ENCODE measurements at places on chromosomes 7 and 10.

- DNase-seq, result peak; percentile 33
These were observed 113.9 kb downstream of the ABLIM1 start for GRCh38 chr10:114544045-114544659.

DNA sequence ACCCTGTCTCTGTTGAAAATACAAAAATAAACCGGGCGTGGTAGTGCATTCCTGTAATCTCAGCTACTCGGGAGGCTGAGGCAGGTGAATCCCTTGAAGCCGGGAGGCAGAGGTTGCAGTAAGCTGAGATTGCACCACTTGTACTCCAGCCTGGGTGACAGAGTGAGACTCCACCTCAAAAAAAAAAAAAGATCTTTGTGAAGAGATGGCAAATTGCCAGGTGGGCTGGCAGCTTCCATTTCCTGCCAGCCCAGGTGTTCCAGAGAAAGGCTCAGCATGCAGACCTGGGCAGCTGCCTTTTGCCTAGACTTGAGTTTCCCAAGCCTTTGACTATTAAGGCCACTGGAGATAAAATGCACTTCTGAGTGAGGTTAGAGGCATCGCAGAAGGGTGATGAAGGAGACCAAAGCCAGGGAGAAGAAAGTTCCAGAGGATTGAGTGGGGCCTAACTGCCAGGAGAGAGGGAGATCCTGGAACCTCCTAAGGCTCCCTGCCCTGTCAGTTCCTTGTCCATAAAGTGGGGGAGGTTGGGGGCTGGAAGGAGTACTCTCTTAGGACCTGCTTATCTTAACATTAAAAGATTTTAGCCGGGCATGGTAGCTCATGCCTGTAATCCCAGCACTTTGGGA lies 10.0 kb upstream of the DDIT4 start:
- no peak for DNase-seq

GRCh38 chr10:3702569-3702968 lies 82.4 kb downstream of the KLF6 start:
- DNase-seq, result no peak

- DNase-seq, result no peak
These were observed 23.8 kb downstream of the WBP1L start for GRCh38 chr10:102767428-102768160.

- no peak for DNase-seq
These were observed 60.6 kb downstream of the GLRX3 start for GRCh38 chr10:130196511-130197487.

- no peak for DNase-seq
These were observed 155.8 kb downstream of the MALRD1 start for GRCh38 chr10:19204246-19204917.

- DNase-seq, result no peak
These were observed 3.4 kb downstream of the BAG3 start for GRCh38 chr10:119654540-119654939.

- DNase-seq, result no peak
These were observed 4.4 kb upstream of the ST7 start for GRCh38 chr7:116948934-116949333.

DNA sequence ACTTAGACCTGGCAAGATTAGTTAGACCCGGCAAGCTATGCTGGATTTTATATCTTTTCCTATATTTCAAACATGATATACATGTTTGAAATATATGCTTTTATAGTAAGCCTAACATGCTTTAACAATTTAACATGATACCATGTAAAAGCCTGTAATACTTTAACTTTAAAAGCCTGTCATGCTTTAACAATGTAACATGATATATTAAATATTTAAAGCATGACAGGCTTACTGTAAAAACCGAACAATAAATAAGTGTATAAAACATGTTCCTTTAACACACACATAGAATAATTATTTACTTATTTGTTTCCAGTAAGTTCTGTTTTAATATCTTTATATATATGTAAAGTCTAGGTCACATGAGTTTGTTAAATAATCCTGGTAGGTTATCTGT lies 65.4 kb downstream of the SLC25A40 start:
- DNase-seq, result no peak

DNA sequence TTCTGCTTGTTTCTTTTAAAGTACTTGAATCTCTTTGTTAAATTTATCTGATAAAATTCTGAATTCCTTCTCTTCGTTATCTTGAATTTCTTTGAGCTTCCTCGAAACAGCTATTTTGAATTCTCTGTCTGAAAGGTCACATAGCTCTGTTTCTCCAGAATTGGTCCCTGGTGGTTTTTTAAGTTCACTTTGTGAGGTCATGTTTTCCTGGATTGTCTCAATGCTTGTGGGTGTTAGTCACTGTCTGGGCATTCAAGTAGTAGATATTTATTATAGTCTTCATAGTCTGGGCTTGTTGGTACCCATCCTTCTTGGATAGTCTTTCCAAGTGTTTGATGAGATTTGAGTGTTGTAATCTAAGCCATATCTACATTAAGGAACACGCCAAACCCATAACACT lies 1060.6 kb downstream of the LRMDA start:
- DNase-seq, result no peak

DNA sequence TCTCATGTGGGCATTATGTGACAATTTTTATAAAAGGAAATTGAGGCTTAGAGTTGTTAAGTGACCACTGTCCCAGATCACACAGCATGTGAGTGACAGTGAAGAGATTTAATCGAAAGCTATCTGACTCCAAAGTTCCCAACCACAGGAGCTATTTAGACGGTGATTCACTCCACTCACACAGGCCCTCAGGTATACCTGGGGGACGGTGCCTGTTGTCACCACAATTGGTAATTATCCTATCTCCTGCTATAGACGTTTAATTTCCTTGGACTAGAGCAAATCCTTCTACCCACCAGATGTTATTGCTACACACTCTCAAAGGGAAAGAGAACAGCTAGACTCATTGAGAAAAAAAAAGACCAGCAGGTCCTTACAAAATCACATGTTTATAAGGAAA lies 145.5 kb downstream of the KLF6 start:
- DNase-seq, result no peak

DNA sequence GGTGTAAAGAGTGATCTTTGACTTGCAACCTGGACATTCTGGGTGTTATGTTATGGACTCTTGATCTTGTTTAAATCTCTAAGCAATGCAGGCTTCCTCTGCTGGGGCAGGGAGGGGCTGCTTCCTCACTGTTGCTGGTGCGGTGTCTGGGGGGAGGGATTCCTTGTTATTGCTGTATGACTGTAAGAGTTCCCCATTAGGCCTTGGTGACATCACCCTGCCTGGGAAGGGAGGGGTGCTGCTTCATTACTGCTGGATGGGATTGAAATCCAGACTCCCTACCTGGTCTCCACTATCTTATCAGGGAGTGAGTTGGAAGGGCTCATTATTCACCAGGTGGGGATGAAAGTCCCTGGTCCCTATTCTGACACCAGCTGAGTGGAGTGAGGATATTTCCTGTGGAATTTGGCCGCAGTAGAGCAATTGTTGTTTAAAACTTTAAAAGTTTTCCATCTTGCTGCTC lies 8.8 kb downstream of the OGDH start:
- no peak for DNase-seq

- DNase-seq, result no peak
These were observed at the start of gene FOXP2 for GRCh38 chr7:114414156-114415063. Gene FOXP2, plus strand, starts transcription at chr7:114414815. Its CDS starts 11,697 bp downstream, at chr7:114426512.

GRCh38 chr10:123928427-123928826 lies 36.8 kb upstream of the CPXM2 start:
- no peak for DNase-seq

GRCh38 chr10:22150842-22151241 lies 67.0 kb downstream of the EBLN1 start:
- no peak for DNase-seq

DNA sequence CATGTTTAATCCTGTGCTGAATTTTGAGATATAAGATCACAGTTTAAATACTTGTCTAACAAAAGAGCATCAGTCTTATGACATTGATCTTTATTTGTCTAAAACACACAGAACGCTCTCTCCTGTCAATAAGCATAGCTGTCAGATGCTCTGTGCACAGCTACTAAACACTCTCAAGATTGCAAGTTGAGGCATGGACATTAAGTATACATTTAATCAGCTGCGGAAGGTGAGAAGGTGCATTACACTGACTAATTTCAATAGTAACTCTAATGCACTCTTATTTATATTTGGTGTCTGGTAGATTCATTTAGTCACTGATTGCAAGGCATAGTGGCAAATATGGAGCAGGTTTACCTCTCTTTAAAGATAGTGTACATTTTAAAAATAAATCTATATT lies 580.3 kb upstream of the NRP1 start:
- DNase-seq, result no peak

- no peak for DNase-seq
These were observed 36.8 kb downstream of the MARCHF5 start for GRCh38 chr10:92327445-92328433.

DNA sequence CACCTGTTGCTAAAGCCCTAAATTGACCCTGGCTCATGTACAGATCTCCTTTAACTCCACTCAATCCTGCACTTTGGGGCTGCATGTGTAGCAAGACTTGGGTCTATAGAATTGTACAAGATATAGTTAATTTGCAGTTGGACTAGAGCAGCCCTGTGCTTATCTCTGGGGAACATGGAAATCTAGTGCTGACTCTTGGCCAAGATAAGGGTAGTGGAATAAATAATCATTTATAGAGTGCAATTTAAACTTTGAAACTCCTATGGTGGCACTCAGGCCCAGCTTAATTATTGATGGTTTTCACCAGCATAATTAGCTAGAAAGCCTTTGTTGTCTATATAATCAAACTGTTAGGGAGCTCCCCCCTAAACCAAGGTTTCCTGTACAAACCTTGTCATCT lies 39.2 kb upstream of the MBL2 start:
- DNase-seq, result no peak

DNA sequence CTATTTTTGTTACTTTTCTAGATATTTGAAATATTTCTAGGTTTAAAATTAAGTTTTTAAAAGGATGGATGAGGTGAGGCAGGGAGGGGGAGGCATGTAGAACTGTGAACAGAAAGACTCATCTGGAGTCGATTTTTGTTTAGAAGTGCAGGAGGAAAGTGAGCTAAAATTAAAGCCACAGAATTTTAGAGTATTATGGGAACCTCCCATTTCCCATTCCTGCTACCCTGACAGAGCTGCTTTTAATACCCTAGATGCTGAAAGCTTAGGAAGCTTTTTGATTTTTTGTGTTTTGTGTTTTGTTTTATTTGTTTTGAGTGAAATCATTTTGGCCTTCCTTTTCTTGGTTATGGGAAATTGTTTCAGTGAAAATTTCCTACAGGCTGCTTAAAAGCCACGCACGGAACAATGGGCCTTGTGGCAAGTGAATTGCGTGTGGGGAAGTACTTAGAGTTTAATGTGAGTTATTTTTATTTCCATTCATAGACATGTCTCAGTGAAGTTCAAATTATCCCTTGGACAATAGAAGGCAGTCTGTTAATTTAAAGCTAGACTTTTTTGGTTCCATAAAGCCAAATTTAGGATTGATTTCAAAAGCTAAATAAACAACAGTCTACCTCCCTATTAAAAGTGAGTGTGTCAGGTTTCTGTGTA lies 102.0 kb upstream of the HDAC9 start:
- no peak for DNase-seq

DNA sequence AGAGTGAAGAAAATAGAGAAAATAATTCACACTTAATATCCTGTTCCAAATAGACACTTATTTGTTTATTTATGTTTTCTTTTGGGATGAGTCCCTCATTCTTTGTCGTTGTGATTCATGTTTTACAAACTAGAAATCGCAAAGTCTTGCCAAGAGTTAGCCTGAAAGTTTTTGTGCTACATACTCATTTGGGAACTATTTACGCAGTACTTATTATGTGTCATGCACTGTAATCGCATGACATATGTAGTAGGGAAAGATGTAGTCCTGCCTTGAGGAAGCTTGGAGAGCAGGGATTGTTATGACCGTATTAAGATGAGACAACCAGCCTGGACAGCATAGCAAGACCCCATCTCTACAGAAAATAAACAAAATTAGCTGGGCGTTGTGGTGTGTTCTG lies 189.3 kb downstream of the ABCA13 start:
- DNase-seq, result no peak

- DNase-seq, result no peak
These were observed 39.9 kb downstream of the UNC5B start for GRCh38 chr10:71252220-71252619.

- DNase-seq, result no peak
These were observed 11.6 kb downstream of the MLXIPL start for GRCh38 chr7:73612598-73613269.

DNA sequence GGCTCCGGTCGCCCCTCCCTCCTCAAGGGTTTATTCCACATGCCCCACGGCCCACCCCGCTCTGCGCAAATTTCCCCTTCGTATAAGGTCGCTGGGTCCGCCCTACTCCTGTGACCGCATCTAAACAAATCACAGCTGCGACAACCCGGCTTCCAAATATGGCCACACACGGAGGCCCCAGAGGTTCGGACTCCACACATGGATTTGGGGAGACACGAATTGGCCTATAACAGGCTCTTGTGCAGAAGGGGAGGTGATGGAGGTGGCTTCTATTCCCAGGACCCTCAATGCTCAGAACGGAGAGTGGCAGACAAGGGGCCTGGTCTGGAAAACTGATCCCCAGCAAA lies 90.1 kb downstream of the FOXL3 start:
- no peak for DNase-seq

DNA sequence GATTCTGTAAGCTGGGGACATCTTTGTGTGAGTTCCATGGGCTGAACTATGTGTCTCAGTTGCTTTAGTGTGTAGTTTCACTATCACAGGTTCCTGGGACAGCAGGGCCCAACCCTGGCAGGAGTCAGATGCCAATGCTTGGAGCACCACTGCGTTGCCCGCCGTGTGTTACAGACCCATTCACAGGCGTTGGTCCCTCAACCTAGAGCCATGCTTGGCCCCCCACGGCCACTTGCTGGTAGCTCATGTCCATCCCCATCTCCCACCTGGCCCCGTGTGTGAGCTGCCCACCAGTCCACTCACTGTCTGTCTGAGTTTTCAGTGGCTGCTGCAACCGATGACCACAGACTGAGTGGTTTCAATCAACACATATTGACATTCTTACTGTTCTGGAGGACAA lies 546.9 kb downstream of the TCERG1L start:
- DNase-seq, result no peak

DNA sequence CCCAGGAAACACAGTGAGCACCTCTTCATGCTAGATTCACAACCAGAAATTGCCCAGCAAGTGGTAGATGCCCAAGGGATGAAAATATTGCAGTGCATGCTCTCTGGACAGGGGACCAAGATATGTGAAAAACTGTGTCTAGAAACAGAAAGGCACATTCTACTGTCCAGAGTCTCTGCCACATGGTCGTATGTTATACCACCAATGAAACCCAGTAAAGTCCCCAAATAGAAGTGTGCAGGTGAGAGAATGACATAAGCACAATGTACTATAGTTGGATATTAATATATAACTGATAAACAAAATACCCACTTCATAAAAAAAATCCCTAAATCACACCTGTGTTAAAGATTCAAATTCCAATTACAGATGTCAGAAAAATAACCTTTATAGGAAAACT lies 43.8 kb downstream of the RASGEF1A start:
- no peak for DNase-seq

GRCh38 chr10:22243321-22243720 lies 25.5 kb upstream of the EBLN1 start:
- DNase-seq, result no peak

DNA sequence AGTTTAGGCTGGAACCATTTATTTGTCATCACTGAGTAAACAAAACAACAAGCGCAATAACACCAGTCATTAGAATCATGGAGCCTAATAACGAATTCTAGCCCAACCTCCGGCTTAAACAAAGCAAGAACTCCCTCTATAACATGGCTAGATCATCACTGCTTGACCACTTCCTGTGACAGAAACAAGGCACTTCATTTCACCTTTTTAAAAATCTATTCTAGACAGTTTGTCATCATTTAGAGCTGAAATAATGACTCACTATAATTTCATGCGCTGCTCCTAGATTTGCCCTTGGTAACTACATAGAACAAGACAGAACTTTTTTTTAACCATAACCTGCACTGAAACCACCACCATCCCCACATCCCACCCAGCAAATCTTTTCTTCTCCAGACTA lies 81.3 kb downstream of the OSBPL3 start:
- DNase-seq, result no peak
